ENCODE measurements at places on chromosomes 4 and X.

DNA sequence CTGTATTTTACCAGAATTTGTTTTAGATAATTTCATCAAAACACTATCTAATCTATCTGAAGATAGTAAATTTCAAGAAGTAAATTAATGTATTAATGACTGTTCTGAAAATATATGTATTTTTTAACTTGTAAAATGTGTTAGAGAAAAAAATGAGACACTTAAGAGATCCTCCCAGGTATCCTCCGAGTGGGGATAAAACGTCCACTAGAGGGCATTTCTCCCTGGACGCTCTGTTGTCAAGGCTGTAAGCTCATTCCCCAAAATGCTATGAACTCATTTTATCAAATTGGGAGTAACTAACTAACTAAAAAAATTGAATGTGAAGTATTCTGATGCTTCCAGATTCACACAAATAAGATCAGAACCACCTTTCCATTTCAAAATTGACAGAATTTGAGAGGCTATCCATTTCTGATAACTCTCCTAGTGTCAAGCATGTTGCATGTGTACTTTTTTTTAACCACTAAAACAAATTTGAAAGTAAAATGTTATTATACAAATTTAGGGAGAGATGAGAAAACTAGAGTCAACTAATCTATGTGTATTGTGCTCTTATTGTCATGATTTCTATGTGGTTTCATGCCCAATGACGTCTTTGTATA is 337.3 kb upstream of the HS3ST1 start:
- DNase-seq, result peak; percentile 39

- DNase-seq, result no peak
Measured at GRCh38 chrX:40062525-40063155, 35.1 kb downstream of the BCOR start.

GRCh38 chr4:3388471-3389232 is 53.1 kb upstream of the HGFAC start:
- DNase-seq, result no peak

- DNase-seq, result no peak
Measured at GRCh38 chrX:9587642-9588041, 122.8 kb downstream of the TBL1X start.

GRCh38 chr4:164892018-164892417 is 15.0 kb downstream of the APELA start:
- DNase-seq, result no peak

- peak; percentile 21 for DNase-seq
Measured at GRCh38 chr4:176789955-176790354, 2.8 kb downstream of the VEGFC start.

- no peak for DNase-seq
Measured at GRCh38 chr4:138692411-138692810, 323.2 kb upstream of the NOCT start.

GRCh38 chrX:77960567-77960966 is 8.9 kb downstream of the PGAM4 start:
- DNase-seq, result no peak
